ENCODE measurements at places on chromosomes 5 and 9.

DNA sequence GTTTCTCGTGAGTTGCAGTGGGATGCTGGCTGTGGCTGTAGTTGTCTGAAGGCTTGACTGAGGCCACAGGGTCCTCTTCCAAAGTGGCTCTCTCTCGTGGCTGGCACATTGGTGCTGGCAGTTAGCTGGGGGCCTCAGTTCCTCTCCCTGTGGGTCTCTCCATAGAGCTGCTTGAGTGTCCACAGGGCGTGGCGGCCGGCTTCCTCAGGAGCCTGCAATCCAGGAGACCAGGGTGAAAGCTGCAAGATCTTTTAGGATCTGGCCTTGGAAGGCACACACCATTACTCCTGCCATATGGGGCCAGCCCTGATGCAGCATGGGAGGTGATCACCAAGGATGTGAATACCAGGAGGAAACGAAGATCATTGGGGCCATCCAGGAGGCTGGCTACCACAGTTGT lies 41.1 kb downstream of the ANKRD33B start:
- no peak for DNase-seq

- no peak for DNase-seq
These were observed 220.6 kb downstream of the FBN2 start for GRCh38 chr5:128317481-128317880.

DNA sequence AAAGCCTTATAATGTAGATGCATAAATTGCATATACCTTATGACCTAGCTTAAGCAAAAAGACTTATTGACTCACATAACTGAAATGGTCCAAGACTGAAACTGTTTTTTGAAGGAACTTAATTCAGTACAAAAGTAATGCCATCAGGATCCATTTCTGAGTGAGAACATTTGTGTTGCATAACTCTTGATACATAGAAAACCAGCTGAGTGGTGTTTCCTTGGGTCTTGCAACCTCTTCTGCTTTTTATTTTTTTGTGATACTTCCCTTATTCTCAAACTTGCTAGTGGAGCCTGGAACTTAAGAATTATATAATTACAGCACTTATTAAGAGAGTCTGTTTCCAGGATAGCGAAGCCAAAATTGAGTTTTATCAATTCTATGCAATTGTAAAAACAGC lies 272.0 kb downstream of the MAN2A1 start:
- DNase-seq, result no peak

- no peak for DNase-seq
These were observed 155.5 kb downstream of the GNAQ start for GRCh38 chr9:77876091-77876490.

DNA sequence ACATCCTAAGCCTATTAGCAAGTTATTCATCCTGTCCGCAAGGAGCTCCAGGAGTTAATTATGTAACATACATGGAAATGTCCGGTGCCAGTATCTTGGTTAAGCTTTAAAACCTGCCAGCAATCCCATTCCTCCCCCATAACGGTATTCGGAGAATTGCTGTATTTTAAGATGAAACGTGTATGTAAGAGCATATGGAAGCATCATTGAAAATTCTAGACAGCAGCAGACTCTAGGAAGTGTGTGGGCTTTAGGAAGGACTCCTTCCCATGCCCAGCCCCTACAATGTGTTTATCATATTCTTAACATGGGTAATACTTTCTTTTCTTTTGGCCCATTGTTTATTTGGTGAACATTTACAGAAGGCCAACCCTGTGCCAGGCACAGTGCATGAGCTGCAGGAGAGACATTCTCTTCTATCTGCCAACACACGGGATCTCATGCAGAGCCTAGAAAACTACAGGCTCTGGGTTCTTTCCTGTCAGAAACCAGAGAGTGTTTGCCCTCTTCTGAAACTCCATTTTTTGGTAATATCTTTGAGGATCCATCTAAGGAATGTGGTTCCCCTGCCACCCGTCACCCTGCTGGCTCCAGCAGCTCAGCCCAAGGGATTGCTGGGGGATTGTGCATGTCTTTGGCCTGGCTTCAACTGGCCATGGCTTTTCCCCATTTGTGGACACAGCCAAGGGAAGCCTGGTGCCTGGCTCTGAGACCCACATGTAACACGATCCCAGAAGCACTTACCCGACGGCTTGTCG lies 15.1 kb downstream of the ANGPTL2 start:
- DNase-seq, result no peak

- no peak for DNase-seq
These were observed 31.3 kb upstream of the TAS2R1 start for GRCh38 chr5:9661316-9662015.

DNA sequence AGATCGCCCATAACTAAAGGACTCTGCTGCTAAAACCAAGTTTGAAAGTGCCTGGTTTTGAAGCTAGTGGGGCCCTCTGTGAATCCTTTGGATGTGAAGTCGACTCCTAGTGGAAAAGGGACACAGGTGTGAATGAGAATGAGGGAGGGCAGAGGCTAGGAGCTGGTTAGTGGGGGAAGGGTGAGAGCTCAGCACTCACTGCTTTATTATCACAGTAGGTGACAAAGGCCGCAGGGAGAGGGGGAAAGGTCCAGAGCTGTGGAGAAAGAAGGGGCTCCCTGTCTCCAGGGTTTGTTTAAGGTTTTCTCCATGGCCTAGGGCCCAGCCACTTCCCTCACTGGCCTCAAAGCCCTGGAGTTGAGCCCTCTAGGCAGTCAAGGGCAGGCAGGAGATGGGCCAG lies 3.5 kb downstream of the HDHD3 start:
- no peak for DNase-seq

DNA sequence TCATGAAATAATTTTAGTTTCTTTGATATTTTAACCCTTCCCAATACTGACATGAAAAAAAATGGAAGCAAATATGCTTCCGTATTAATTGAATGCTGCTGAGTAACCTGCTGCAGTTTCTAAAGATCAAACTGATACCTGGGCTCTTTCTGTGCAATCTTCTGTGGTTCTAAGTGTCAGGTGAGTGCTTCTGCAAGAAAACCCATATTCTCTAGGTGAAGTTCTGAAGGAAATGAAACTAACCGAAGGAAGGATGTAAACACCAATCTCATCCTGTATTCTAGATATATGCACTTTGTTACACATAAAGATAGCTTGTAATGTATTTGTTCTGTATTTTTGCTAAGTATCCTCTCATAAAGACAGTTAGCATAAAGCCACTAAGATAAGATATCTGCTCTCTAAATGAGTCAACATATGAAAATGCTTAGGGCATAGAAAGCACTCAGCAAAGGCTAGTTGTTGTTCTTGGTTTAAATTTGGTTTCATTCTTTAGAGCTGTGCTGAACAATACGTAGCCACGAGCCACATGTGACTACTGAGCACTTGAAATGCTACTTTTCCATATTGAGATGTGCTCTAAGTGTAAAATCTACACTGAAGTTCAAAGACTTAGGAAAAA lies 52.0 kb downstream of the ITGA2 start:
- no peak for DNase-seq

DNA sequence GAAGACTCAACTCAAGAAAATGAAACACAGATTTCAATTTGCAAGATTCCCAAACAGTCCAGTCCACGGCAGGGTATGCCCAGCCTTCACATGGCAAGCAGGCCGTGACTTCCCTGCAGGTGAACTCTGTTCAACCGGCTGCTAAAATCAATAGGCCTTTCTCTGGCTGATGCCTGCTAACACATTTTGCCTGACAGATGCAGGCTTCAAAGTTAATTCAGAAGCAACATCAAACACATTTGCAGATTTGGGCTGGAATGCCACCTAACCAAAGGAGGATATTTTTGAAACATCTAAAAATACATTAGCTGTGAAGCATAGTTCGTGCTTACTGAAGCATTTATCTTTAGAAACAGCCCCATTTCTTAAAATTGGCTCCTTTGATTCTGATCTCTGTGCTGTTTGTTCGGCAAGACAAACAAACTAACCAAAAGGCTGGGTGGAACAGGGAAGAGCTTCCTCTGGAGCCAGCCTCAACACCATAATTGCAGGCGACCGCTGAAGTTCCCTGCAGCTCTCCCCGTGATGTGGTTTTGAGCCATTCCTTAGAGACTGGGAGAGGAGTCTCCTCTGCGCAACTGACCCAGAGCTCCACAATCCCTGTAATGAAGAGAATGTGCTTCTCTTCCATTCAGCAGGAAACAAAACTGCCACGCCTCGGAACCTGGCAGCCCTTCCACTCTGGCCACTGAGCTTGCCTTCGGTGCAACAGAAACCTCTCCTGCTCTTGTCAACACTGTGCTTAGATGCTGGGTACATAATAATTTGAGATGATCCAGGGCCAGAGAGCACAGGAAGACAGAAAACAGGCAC lies 126.5 kb downstream of the MYO10 start:
- no peak for DNase-seq

DNA sequence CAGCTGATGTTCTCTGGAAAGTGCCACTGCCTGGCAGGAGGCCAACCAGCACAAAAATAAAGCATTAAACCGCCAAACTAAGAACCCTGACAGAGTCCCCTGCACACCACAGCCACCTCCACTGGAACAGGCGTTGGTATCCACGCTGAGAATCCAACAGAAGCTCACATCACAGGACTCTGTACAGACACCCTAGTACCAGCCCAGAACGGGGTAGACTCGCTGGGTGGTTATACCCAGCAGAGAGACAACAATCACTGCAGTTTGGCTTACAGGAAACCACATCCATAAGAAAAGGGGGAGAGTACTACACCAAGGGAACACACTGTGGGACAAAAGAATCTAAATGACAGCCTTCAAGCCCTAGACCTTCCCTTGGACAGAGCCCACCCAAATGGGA lies 15.0 kb upstream of the POU5F2 start:
- no peak for DNase-seq

DNA sequence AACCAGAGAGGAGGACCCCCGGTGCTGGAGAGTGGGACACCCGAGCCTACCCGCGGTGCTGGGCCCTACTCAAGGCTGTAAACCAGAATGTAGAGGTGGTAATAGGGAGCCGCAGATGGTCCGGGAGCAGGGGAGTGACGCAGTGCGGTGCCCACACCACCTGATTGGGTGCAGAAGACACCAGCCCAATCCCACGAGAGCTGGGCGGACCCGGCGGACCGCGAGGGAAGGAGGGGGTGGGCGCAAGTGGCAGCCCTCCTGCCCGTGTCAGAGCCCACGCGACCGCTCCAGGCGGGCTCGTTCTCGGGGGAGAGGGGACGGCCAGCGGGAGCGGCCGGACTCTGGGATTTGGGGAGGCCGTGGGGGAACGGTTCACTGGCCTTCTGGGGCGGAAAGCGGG lies 71.2 kb downstream of the C9orf50 start:
- no peak for DNase-seq

All from amygdala (tissue), 56 donors.